ENCODE measurements at places on chromosomes 7 and 10. TPM values are rescaled to one million over a fixed set of nuclear protein-coding genes. Genes with fewer than 3 reads are reported as not detected.

Gene CALHM2
- 10.9 TPM for polyA plus RNA-seq

Gene TFEC
- polyA plus RNA-seq, result 1.8 TPM

Gene NPC1L1
- polyA plus RNA-seq, result not detected

Gene CALY
- polyA plus RNA-seq, result not detected

Gene NEURL1
- not detected for polyA plus RNA-seq

Gene FGF8
- not detected for polyA plus RNA-seq

Gene ERV3-1
- 15.2 TPM for polyA plus RNA-seq

Gene ZNF783
- polyA plus RNA-seq, result 4.2 TPM

Gene DNAJC12
- 4.7 TPM for polyA plus RNA-seq

Gene DEPP1
- polyA plus RNA-seq, result 11.0 TPM

Gene ZNF3
- 28.8 TPM for polyA plus RNA-seq

Gene CTNNA3
- not detected for polyA plus RNA-seq

Gene BMPER
- polyA plus RNA-seq, result not detected

Gene UPF2
- 34.7 TPM for polyA plus RNA-seq

Gene SPDYE6
- 1.7 TPM for polyA plus RNA-seq

Gene TFPI2
- 0.31 TPM for polyA plus RNA-seq

Gene FAM25A
- polyA plus RNA-seq, result not detected

Gene ADGRA1
- polyA plus RNA-seq, result not detected

Gene MEST
- polyA plus RNA-seq, result 8.2 TPM

Gene NPTX2
- 0.04 TPM for polyA plus RNA-seq

Gene CYP2C8
- polyA plus RNA-seq, result not detected

Gene WDFY4
- 31.7 TPM for polyA plus RNA-seq

Gene FBXL15
- polyA plus RNA-seq, result 22.5 TPM

Gene BTBD16
- not detected for polyA plus RNA-seq

Gene DPP6
- polyA plus RNA-seq, result not detected

Gene BET1
- 40.6 TPM for polyA plus RNA-seq

Gene YKT6
- polyA plus RNA-seq, result 75.1 TPM

Gene TMEM139
- 0.25 TPM for polyA plus RNA-seq

Gene IGF2BP3
- polyA plus RNA-seq, result 16.0 TPM

Gene CAPZA2
- polyA plus RNA-seq, result 181 TPM

Gene SLC18A3
- not detected for polyA plus RNA-seq

Gene IGFBP3
- 15.1 TPM for polyA plus RNA-seq

Gene ZNF804B
- polyA plus RNA-seq, result not detected

Gene NKX2-3
- not detected for polyA plus RNA-seq

Gene NPY
- not detected for polyA plus RNA-seq

Gene ZPBP
- polyA plus RNA-seq, result not detected

Gene GSDME
- 254 TPM for polyA plus RNA-seq

Gene PLPP4
- not detected for polyA plus RNA-seq

Gene AOC1
- not detected for polyA plus RNA-seq

Gene HOXA7
- polyA plus RNA-seq, result not detected

Gene PRTFDC1
- 16.3 TPM for polyA plus RNA-seq

Gene TMEM196
- not detected for polyA plus RNA-seq

Gene VSTM2A
- not detected for polyA plus RNA-seq

Gene ASZ1
- not detected for polyA plus RNA-seq

Gene ANKRD22
- 0.80 TPM for polyA plus RNA-seq
